Islet precursor cell (in vitro differentiated cells): ENCODE measurements at places on chromosomes 2 and 18.
A peak's percentile ranks its signal among the peaks of the same experiment; 100 is the strongest.

DNA sequence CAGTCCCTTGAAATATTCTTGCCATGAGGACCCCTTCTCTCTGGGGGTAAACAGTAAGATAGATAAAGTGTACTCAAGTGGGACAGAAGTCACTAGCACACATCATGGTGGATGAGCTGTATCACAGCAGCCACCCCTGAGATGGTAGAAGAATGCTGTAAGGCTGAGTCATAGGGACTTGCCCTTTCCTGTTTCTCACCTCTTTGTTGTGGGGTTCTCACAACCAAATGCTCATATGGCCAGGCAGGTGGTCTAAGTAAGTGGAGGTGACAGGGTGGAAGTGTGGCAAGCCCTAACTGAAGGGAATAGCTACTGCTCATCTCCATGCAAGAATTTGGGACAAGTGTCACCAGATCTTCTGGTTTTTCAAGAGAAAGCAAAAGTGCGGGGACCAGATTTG lies 202.7 kb upstream of the SLC14A2 start:
- no peak for DNase-seq

DNA sequence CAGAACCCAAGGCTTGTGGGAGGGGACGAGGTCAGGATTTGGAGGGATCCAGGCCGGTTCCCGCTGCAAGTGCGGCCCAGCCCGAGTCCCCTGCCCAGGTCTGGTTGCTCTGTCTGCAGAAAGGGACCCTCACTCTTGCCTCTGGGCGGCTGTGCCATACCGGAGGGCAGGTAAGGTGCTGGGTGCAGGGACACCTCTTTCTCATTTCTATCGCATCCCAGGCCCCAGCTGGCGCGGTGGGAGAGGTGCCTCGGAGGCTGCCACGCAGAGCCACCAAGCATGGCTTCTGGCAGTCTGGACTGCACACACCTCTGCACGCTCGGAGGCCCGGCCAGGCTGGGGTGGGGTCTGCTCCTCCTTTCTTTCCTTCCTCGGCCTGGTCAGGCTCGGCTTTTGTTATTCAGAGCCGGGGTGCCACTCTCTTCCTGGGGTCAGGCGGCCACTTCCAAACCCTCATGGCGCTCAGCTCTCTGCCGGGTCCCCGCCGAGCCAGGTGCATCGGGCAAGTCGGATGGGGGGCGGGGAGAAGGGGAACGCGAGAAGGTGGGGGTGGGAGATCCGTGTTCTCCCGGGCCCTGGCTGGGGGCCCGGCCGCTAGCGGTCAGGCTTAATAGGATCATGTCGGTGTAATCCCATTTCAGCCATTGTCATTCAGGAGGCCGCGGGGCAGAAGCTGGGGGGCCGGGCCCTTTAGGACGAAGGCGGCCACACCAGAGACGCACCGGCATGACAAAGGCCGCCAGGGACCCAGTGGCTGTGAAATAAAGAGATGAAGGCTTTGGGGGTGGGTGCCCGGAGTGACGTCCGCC lies 9.0 kb downstream of the GBX2 start:
- DNase-seq: no peak

DNA sequence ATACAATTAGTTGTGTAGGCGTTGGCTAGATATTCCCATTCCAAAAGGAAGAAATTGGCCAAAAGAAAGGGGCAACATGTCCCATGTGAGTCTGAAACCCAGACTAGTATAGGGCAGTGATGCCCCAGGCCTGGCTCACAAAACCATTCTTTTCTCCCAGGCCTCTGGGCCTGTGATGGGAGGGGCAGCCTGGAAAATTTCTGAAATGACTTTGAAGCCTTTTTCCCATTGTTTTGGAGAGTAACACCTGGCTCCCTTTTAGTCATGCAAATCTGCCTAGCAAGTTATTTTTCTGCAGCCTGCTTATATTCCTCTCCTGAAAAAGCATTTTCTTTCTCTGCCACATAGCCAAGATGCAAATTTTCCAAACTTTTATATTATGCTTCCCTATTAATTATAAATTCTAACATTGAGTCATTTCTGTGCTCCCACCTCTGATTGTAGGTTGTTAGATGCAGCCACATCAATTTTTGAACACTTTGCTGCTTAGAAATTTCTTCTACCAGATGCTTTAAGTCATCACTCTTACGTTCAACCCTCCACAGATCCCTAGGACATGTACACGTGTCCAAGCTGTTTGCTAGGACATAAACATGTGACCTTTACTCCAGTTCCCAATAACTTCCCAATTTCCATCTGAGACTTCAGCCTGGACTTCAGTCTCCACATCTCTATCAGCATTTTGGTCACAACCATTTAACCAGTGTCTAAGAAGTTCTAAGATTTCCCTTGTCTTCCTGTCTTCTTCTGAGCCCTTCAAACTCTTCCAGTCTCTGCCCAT lies 76.1 kb upstream of the MC4R start:
- no peak for DNase-seq

DNA sequence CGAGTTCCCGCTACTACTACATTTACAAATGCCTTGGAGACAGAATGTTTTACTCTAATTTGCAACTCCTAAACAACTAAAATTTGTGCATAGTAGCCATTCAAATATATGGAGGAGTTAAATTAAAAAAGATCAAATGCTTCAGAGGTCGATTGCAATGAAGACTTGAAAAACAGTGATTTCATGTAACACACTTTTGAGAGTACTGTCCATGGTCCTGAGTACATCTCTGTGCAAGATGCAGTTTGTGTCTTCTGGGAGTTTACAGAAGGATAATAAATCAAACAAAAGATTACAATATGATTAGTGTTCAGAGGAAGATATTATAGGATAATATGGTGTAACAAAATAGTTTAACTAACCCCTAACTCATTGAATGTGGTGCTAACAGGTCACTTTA lies 894.7 kb downstream of the TMEM182 start:
- DNase-seq: no peak

DNA sequence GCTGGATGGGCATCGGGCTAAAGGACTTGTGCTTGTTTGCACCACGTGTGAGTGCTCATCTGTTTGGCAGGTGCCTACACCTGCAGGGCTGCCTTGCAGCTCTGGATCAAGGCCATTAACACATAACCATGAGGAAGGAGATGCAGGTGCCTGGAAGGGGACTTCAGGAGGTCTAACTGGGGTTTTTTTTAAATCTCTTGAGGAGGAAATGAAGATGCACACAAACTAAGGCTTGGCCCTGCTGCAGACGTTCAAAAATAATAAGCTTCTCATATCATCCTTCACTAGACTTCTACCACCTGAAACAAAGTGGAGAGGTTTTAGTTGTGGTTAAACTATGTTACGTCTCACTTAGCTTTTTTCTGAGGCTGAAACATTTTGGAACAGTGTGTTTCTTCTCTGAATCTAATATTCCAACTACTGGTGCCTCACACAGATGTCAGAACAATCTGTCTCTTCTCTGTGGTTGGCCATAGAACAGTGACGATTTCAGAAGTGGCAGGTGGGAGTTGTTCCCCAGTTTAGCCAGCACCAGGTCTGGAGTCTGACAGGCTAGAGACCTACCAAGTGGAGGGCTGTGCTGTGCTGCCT lies 36.5 kb downstream of the BCL2L11 start:
- no peak for DNase-seq

GRCh38 chr18:3500016-3500415 lies 50.0 kb downstream of the TGIF1 start:
- DNase-seq: no peak

GRCh38 chr18:62754026-62754425 lies 38.7 kb downstream of the PHLPP1 start:
- peak; percentile 67 for DNase-seq

- no peak for DNase-seq
Observed at GRCh38 chr2:15603948-15604347, 12.3 kb downstream of the DDX1 start.

DNA sequence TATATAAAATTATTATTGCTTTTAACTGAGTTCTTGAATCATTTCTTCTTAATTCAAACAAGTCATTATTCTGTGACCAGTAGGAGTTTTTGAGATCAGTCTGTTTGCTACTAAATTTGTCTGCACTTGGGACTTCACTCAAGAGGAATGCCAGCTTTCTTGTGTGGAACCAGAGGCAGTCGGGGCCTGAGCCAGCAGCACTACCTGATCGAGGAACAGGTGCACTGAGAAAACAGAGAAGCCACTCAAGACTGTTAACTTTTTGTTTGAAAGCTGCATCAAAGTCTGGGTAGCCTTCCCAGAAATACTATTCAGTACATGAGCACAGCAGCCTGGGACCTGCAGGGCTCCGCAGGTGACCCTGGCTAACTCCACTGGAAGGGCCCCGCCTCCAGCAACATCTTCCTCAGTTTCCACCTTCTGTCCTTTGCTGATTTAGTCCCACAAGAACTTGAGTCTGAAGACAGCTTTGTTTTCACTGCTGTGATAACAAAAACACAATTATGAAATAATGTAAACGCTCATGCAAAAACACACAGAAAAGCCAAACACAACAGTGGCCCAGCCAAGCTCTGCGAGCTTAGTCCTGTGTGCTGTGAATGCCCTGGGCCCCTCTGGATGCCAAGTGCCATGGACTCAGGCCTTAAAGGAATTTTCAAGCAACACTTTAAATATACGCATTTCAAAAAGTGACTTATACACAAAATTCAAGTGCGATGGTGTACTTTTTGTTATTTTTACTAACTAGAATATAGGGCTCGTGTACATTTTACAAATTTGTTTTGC lies 62.0 kb downstream of the SH3YL1 start:
- DNase-seq: no peak

DNA sequence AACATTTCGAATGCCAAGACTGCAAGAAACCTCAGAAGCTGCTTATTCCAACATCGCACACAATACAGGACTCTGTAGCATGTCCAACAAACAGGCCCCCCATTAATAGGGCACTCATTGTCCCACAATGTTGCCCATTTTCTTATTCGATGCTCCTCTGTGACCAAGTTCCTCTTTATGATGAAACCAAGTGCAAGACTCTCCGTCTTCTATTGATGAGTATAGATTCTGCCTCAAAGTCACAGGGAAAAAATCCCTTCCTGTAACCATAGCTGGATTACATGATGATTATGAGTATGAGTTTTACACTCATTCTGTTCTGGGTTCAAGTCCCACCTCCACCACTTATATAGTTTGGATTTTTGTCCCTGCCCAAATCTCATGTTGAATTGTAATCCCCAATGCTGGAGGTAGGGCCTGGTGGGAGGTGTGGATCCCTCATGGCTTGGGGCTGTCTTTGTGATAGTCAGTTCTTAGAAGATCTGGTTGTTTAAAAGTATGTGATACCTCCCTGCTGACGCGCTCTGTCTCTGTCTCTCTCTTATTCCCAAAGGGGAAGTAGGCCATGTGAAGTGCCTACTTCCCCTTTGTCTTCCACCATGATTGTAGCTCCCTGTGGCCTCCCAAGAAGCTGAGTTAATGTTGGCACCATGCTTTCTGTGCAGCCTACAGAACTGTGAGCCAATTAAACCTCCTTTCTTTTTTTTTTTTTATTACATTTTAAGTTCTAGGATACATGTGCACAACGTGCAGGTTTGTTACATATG lies 148.7 kb downstream of the OSR1 start:
- no peak for DNase-seq

- peak; percentile 70 for DNase-seq
Observed at GRCh38 chr2:101818531-101819451, 121.3 kb downstream of the MAP4K4 start.

DNA sequence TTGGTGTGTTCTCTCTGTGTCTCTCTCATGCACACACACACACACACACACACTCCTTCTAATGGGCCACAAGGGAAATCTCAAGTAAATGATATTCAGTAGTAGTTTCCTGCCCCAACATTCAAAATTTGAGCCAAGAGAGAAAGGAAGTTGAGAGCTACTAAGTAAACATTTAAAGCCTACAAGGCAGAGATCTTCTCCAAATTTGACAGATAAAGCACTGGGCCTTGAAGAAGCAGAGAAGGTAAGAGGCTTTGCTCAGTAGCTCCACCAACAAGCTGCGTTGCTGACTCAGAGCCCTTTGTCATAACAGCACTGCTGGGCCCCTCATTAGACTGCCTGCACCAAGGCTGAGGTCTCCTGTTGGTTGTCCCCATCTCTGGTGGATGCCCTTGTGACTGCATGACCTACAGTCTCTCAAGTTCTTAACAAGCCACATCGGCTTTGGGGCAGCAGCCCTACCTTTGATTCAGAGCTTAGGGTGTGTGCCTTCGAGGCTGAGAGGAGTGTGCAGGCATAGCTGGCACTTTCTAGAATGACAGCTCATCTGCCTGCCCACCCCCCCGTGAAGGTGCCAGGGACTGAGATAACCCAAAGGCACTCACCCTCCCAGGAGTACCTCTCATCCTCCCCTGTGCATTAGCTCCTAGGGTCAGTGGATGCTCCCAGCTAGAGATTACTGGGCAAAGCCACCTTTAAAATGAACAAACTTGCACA lies 32.3 kb upstream of the NEB start:
- DNase-seq: no peak

DNA sequence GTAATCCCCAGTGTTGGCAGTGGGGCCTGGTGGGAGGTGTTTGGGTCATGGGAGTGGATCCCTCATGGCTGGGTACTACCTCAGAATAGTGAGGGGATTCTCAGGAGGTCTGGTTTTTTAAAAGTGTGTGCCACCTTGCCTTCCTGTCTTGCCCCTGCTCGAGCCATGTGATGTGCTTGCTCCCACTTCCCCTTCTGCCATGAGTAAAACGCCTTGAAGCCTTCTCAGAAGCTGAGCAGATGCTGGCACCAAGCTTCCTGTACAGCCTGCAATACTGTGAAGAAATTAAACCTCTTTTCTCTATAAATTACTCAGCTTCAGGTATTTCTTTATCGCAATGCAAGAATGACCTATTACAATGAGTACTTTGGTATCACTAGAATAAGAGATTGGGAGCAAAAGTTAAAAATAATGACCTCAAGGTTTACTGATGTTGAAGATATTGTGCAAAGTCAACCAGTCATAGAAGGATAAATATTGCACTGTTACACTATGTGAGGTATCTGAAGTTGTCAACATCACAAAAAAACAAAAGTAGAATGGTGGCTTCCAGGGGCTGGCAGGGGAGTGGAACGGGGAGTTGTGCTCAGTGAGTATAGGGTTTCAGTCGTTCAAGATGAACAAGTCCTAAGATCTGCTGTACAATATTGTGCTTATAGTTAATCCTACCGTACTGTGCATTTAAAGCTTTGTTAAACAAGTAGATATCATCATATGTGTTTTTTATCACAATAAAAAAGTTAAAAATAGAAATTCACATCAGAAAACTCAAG lies 938.3 kb upstream of the CNTNAP5 start:
- DNase-seq: no peak
